Cardiac muscle cell (in vitro differentiated cells and primary cell): ENCODE measurements at places on chromosomes 3 and 15. TPM values are rescaled to one million over a fixed set of nuclear protein-coding genes. Genes with fewer than 3 reads are reported as not detected.

GRCh38 chr3:170383567-170383966 is 26.1 kb downstream of the SKIL start:
- DNase-seq = no peak

- no peak for DNase-seq
These were observed 64.9 kb downstream of the MEF2A start for GRCh38 chr15:99630607-99631131.

Gene ANKUB1
- not detected in 2 replicates for polyA plus RNA-seq

Gene LDHAL6B
- not detected in 2 replicates for polyA plus RNA-seq

GRCh38 chr3:155554777-155555451 is 190.0 kb downstream of the PLCH1 start:
- DNase-seq = no peak
